Regular cardiac myocyte (primary cell): ENCODE measurements at places on chromosomes 7 and 10. TPM values are rescaled to one million over a fixed set of nuclear protein-coding genes. Genes with fewer than 3 reads are reported as not detected.

The KCNMA1 gene
- 15.5 and 20.7 TPM in 2 replicates for total RNA-seq

The C10orf143 gene
- 0.56 and 1.2 TPM in 2 replicates for total RNA-seq

The KEL gene
- total RNA-seq, result under 0.01 TPM in 1 of 2 replicates, not detected in the other

The SFRP4 gene
- total RNA-seq, result 12.3 and 235 TPM in 2 replicates

The CALML5 gene
- total RNA-seq, result not detected in 2 replicates

The GRID1 gene
- not detected in 2 replicates for total RNA-seq

The ELMO1 gene
- total RNA-seq, result 0.28 and 0.38 TPM in 2 replicates

The TMEM236 gene
- total RNA-seq, result under 0.01 TPM in 2 replicates

The EPHB6 gene
- 1.1 and 11.5 TPM in 2 replicates for total RNA-seq

The SPDYE2 gene
- not detected in 2 replicates for total RNA-seq

The CADPS2 gene
- total RNA-seq, result 14.4 and 25.9 TPM in 2 replicates

The GPR26 gene
- not detected in 2 replicates for total RNA-seq

The TMEM26 gene
- 0.19 and 0.28 TPM in 2 replicates for total RNA-seq

The RNF133 gene
- total RNA-seq, result 0.19 and 0.28 TPM in 2 replicates

The TAS2R16 gene
- not detected in 2 replicates for total RNA-seq

The CAMK1D gene
- 1.5 and 2.8 TPM in 2 replicates for total RNA-seq

The KIAA1217 gene
- total RNA-seq, result 1.2 and 2.3 TPM in 2 replicates

The ZNF239 gene
- total RNA-seq, result 7.0 and 12.1 TPM in 2 replicates

The CPA5 gene
- not detected in 2 replicates for total RNA-seq

The TAS2R3 gene
- 0.38 and 1.7 TPM in 2 replicates for total RNA-seq

The MDFIC gene
- 34.4 and 40.6 TPM in 2 replicates for total RNA-seq

The ANKRD61 gene
- total RNA-seq, result under 0.01 TPM in 2 replicates

The ABCB4 gene
- under 0.01 and 0.28 TPM in 2 replicates for total RNA-seq

The CCDC146 gene
- total RNA-seq, result 0.77 and 2.5 TPM in 2 replicates

The EIF4H gene
- 249 and 464 TPM in 2 replicates for total RNA-seq

The PKD2L1 gene
- not detected in 2 replicates for total RNA-seq

The RAPGEF5 gene
- total RNA-seq, result 11.7 and 267 TPM in 2 replicates

The HYAL4 gene
- not detected in 2 replicates for total RNA-seq

The GCK gene
- 0.38 and 0.85 TPM in 2 replicates for total RNA-seq
